Smooth muscle cell of the coronary artery (primary cell): ENCODE measurements at places on chromosomes 5 and 9. TPM values are rescaled to one million over a fixed set of nuclear protein-coding genes. Genes with fewer than 3 reads are reported as not detected.

The ENTREP1 gene
- under 0.01 and 0.23 TPM in 2 replicates for total RNA-seq

The FOXD4L5 gene
- 0.08 TPM in 1 of 2 replicates, not detected in the other for total RNA-seq

The PTGES gene
- 2.6 and 30.0 TPM in 2 replicates for total RNA-seq

The TNFSF8 gene
- total RNA-seq, result not detected in 2 replicates

The NR5A1 gene
- total RNA-seq, result not detected in 2 replicates

The CDX1 gene
- 0.12 and 0.15 TPM in 2 replicates for total RNA-seq

The UNC13B gene
- total RNA-seq, result 20.8 and 22.3 TPM in 2 replicates
